ENCODE measurements at places on chromosomes 5 and 9. TPM values are rescaled to one million over a fixed set of nuclear protein-coding genes. Genes with fewer than 3 reads are reported as not detected.

The SOHLH1 gene
- not detected for total RNA-seq

The PROB1 gene
- 30.6 TPM for total RNA-seq

The ADAMTS19 gene
- total RNA-seq: 49.9 TPM

The BARHL1 gene
- total RNA-seq: not detected

The VAV2 gene
- total RNA-seq: 15.7 TPM

The TTC39B gene
- total RNA-seq: 6.7 TPM

The FOXD4L5 gene
- total RNA-seq: not detected

The IFNW1 gene
- total RNA-seq: not detected

The DNM1 gene
- total RNA-seq: 31.9 TPM

The FAM221B gene
- not detected for total RNA-seq

The PNPLA7 gene
- 1.5 TPM for total RNA-seq

The DAB2 gene
- total RNA-seq: 64.5 TPM

The AMBP gene
- total RNA-seq: not detected

The SLC45A2 gene
- total RNA-seq: not detected

The TOMM5 gene
- total RNA-seq: 46.6 TPM
